NCI-H1436 treated with DMSO at 0.1 percent for 48 hours (cell line): ENCODE measurements at places on chromosomes 13 and 19.
A peak's percentile ranks its signal among the peaks of the same experiment; 100 is the strongest.

- no peak for DNase-seq
These were observed 1.1 kb upstream of the ZNF581 start for GRCh38 chr19:55642153-55643002.

DNA sequence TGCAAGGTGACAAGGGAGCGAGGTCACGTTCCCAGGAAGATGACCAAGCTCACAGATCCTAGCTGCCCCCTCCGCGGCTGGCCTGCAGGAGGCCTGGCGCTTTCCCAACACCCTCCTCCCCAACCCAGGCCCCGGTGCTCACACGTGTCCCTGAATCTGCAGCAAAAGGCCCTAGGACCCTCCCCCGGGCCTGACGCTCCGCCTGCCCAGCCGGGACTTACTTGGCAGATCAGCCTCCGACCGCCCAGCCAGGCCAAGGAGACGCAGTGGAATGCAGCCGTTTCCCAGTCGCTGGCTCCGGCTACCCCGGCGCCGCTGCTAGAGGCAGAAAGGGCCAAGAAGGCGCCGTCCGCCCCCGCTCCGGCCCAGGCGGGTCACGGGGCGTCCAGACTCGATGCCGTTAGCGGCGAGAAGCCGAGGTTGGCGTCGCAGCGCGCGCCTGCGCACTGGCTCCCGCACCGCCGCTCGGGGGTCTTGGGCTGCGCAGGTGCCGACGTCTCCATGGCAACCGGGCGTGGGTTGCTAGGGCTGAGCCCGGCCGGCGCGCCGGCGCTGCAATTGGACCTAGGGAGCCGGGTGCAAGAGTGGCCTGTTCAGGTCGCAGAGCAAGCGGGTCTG lies at the start of gene PNMA8A:
PNMA8A (minus strand) TSS at position 448 of the 618 bp plus-strand sequence. CDS start 528 bp downstream, outside the sequence.
- peak; percentile 60 for DNase-seq

- DNase-seq = no peak
These were observed 7.9 kb upstream of the AKAP8L start for GRCh38 chr19:15426485-15427349.

DNA sequence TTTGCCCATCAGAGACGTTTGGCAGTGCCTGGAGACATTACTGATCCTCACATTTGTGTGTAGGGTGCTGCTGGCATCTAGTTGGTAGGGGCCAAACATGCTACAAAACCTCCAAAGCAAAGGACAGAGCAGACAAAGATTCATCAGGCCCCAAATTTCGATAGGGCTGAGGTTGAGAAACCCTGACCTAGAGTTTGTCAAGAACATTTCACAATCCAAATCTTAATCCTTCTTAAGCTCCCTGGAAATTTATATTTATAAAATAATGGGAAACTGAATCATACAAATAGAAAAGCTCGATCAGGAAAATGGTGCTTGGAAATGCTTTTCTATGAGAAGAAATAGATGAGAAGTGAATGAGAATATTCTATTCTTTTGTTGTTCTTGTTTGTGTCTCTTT lies 273.6 kb downstream of the DCT start:
- DNase-seq = no peak

GRCh38 chr13:36385489-36385888 lies 39.3 kb upstream of the SPART start:
- DNase-seq = no peak

DNA sequence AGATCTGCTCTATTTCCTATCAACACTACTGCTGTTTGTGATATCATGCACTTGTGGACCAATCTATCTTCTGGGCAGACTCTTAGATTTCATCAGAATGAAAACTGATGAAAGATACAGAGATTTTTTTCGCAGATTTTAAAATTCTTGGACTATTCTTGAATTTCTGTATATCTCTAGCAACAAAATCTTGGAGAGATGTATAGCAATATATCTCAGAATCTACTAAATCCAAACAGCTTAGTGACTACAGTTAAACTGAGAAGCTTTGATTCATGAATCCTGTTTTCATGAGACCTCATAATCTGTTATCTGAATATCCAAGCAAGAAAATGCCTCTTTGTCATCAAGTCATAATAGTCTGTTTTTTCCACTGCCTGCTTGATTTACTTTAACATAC lies 28.0 kb upstream of the FREM2 start:
- no peak for DNase-seq

GRCh38 chr19:12994701-12995595 lies at the start of gene NFIX:
Gene NFIX (plus strand): TSS chr19:12995475. CDS start chr19:12995838, 363 bp downstream.
- no peak for DNase-seq

- no peak for DNase-seq
These were observed 22.2 kb downstream of the ZNF175 start for GRCh38 chr19:51593138-51593890.

DNA sequence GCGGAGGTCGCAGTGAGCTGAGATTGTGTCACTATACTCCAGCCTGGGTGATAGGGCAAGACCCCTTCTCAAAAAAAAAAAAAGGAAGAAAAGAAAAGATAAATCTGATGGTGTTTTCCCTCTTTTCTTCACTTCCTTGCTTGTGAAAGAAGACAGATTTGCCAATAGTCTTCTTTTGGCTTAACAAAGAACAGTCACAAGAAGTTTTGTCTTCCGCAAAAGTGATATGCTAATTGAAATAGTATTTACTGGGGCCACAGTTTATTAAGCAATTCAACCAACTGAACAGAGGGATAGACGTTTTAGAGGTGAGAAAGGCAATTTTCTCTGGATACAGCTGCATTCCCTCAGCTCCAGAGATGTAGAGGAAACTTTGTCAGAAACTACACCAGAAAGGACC lies 22.9 kb upstream of the PLAUR start:
- no peak for DNase-seq

GRCh38 chr13:44172281-44172810 lies 201.3 kb upstream of the SERP2 start:
- DNase-seq = no peak

DNA sequence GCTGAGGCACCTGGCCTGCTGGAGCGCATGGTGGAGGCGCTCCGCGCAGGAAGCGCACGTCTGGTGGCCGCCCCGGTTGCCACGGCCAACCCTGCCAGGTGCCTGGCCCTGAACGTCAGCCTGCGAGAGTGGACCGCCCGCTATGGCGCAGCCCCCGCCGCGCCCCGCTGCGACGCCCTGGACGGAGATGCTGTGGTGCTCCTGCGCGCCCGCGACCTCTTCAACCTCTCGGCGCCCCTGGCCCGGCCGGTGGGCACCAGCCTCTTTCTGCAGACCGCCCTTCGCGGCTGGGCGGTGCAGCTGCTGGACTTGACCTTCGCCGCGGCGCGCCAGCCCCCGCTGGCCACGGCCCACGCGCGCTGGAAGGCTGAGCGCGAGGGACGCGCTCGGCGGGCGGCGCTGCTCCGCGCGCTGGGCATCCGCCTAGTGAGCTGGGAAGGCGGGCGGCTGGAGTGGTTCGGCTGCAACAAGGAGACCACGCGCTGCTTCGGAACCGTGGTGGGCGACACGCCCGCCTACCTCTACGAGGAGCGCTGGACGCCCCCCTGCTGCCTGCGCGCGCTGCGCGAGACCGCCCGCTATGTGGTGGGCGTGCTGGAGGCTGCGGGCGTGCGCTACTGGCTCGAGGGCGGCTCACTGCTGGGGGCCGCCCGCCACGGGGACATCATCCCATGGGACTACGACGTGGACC lies 9.7 kb upstream of the STRN4 start:
- no peak for DNase-seq

- no peak for DNase-seq
These were observed 14.2 kb upstream of the RASA3 start for GRCh38 chr13:114146629-114147028.

DNA sequence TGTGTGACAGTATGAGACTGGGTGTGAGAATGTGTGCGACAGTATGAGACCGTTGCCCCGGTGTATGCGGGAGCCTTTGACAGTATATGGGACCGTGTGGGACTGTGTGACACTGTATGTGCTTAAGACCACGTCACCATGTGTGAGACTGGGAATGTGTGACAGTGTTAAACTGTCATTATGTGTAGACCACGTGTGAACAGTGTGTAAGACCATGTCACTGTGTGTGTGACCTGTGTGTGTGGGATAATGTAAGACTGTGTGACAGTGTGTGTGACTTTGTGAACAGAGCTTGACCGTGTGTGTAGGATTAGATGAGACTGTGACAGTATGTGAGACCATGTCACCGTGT lies 549 bp downstream of the ZNF583 start:
- DNase-seq = no peak

- no peak for DNase-seq
These were observed 1405.1 kb downstream of the PCDH9 start for GRCh38 chr13:65825039-65825438.

DNA sequence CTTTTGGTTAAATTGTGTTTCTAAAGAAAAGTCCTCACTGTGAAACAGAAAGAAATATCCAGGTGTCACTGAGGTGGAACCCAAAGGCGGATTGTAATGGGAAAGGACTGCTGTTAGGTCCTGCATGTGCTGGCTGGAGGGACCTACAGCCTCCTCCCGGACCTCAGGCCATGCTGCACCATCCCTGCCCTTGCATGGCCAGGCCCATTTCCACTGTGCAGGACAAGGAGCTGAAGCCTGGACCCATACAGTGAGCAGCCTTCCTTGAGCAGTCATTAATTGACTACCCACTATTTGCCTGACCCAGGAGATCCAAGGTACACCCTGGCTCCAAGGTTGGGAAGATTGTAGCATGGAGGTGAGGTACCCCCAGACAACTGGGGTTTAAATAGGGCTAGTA lies 17.6 kb downstream of the VSTM2B start:
- DNase-seq = no peak

DNA sequence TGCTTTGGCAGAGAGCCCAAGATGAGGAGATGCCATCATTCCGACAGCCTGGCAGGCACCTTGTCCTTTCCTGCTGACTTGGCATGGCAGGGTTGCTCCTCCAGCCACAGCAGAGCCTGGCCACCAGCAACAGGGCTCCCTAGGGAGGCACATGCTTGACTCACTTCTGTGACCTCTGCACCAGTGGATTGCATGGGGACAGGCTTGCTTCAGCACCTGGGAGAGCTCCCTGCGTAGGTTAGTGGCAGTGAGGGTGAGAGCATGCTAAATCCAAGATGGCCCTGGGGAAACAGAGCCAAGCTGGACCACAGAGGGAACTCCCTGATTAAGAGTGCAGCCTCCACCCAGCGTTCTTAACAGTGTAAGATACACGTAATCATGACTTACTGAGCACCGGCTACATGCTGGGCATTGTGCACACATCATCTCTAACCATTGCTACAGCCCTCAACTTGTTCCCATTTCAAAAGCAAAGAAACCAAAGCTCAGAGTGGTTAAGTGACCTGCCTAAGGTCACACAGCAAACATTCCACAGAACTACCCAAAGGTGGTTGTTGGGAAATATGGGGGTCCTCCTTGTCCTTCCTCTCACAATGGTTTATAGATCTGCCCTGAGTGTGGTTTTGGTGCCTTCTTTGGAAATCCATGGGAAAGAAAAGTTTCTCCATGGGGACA lies 116.6 kb upstream of the UQCRFS1 start:
- DNase-seq = no peak

- no peak for DNase-seq
These were observed 154.8 kb downstream of the COG6 start for GRCh38 chr13:39810091-39810877.

DNA sequence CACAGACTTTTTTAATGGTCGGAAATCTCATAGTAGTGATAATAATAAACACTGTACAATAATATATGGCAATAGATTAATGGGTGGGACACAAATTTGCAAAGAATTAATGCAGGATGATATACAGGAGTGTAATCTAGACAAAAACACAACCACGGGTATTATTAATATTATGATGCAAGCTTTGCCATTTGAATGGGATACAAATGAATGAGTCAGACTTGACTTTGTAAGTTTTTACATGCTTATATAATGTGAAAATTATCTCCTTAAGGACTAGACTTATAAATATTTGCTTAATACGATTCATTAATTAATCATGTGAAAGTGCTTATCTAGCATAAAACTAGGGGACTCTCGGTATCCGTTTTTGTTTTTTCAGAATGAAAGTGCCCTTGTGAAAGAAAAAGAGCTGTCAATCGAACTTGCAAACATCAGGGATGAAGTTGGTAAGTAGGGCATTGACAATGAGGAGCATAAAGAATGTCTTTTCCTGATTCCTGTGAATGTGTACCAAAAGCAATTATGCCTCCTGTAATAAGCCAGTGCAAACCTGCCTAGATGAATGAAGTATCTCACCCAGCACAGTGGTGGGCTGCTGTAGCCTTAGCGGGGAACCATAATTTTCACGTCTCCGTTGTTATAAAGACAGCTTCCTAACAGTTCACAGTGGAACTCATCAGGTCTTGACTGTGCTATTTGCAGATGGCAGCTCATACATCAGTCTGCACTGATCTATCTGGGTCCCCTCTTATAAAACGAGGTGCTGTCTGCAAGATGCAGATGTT lies 155.7 kb downstream of the SLC7A1 start:
- DNase-seq = no peak

GRCh38 chr19:46815833-46816627 lies 27.6 kb upstream of the SLC1A5 start:
- DNase-seq = no peak

GRCh38 chr13:76647550-76647949 lies 238.7 kb downstream of the KCTD12 start:
- no peak for DNase-seq

- DNase-seq = no peak
These were observed 12.2 kb downstream of the NFIX start for GRCh38 chr19:13007292-13008045.

DNA sequence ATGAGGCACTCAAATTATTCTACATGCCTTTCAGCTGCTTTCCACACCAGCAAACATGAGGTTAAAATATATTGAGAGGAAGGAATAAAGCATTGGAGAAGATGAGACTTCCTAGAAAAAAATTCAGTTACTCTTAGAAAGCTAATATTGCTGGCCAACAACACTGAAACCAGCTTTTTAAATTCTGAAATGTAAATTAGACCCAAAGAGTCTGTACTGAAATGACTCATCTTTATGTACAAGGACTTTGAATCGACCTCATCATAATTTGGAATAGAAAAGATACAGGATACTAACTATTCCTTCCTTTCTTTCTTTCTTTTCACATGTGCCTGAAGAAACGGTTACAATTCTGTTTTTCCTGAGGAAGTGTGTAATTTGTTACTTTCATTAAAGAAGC lies 6.5 kb upstream of the HSPH1 start:
- DNase-seq = no peak

DNA sequence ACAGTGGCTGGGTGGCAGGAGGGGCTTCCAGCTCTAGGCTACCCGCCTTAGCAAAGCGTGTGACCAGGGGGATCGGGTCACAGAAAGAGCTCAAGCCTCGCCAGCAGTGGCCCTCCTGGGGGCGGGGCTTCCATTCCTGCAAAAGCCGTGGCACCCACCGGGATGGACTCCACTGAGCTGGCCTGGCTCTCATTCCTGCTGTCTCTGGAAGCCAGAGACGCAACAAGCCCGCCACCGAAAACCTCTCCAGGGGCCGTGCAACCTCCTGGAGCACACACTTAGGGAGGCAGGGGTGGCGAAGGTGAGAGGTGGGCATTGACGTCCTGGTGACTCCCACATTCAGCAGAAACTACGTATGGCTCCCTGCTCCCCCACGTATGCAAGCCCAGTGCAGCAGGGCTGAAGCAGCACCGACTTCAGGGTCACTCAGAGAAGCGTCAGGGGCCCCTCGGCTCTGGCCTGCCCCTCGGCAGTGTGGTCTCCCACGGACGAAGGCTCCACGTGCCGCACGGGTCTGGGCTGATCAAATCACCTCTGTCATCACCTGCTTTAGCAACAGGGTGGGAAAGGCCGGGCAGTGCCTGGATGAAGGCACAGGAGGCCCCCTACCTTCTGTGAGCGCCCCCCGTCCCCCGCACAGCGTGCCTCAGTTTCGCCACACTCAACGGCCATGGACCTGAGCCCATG lies 3.1 kb downstream of the C19orf25 start:
- no peak for DNase-seq
